ENCODE measurements at places on chromosomes 1 and 21. TPM values are rescaled to one million over a fixed set of nuclear protein-coding genes. Genes with fewer than 3 reads are reported as not detected.

- no peak for DNase-seq
Measured at GRCh38 chr1:66360285-66360724, 173.6 kb upstream of the SGIP1 start.

DNA sequence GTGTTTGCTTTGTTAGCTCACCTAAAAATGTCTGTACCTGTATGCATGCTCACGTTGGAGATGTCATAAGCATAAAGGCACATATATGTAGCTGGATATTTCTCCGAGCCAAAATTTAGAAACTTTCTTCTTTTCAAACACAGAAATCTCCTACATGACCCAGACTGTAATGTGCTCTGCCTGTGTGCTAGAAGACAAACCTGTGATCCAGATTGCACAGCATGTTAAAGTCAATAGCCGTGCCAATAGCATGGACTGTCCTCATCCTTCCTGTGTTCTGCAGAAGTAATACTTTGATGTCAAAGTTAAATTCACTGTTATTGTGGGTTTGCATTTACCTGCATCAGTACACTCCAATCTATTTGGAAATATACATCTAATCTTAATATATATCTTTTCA is 346.2 kb upstream of the ZRANB2 start:
- no peak for DNase-seq

DNA sequence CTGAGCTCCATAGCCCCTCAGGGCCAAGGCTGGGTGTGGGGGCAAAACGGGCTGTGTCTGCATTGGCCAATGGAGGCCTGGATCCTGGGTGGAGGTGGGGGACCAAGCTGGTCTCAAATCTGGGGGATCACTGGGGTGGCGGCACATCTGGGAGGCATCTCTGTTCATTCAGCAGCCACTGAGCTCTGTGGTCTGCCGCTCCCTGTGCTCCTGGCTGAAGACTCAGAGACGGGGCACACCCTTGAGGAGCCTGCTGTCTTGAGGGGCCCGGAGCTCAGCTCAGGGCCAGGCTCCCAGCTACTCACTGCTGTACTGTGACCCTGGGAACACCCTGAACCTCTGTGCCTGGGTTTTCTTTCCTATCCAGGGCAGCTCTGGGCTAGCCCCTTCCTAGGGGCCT is 90.3 kb upstream of the WNT4 start:
- no peak for DNase-seq

GRCh38 chr1:184866586-184866985 is 107.7 kb downstream of the NIBAN1 start:
- DNase-seq: no peak

FOXD2 gene
- 0.24 TPM for total RNA-seq

Data from naive thymus-derived CD4-positive, alpha-beta T cell (primary cell).